CD4-positive, alpha-beta memory T cell (primary cell): ENCODE measurements at places on chromosomes 4 and X. TPM values are rescaled to one million over a fixed set of nuclear protein-coding genes. Genes with fewer than 3 reads are reported as not detected.

DNA sequence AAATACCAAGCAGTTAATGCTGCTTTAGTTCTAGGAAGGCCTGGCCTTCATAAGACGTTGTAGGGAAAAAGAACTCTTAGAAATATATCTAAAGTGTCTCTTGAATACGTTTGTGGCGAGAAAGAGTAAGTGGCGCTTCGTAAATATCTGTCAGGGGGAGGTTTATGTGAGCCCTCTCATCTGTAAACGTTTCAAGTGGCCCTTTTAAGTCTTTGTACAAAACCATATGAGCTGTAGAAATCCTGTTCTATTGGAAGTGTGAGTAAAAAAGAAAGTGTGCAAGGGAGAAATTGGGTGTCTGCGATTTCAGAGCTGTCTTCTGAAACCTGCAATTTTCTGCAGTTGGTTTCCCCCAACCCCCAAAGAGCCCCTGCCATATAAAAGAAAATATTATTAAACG is 8.6 kb upstream of the INTU start:
- H3K27me3 ChIP-seq: peaks cover 9% of the 10 kb centered on the region
- no peaks in the 10 kb centered on the region for H3K36me3 ChIP-seq
- H3K27ac ChIP-seq: no peak overlapping the region
- no peaks in the 10 kb centered on the region for H3K4me1 ChIP-seq
- DNase-seq: no peak

- no peaks in the 10 kb centered on the region for H3K36me3 ChIP-seq
- no peak for DNase-seq
- no peak overlapping the region for H3K27ac ChIP-seq
- H3K27me3 ChIP-seq: no peaks in the 10 kb centered on the region
- H3K4me3 ChIP-seq: no peak overlapping the region
Measured at GRCh38 chrX:87727620-87728019, 210.0 kb downstream of the KLHL4 start.

GLRA2 gene
- total RNA-seq: not detected

RGN gene
- not detected for total RNA-seq
